Activated CD4-positive, alpha-beta T cell treated with anti-CD3 and anti-CD28 coated beads for 36 hours (primary cell): ENCODE measurements at places on chromosomes 4 and X. TPM values are rescaled to one million over a fixed set of nuclear protein-coding genes. Genes with fewer than 3 reads are reported as not detected.

Gene NIPAL1
- total RNA-seq, result 1.6 TPM

Gene MAGEE1
- 4.0 TPM for total RNA-seq

Gene SRPX
- total RNA-seq, result not detected

Gene MAGEB10
- not detected for total RNA-seq

Gene EVC2
- total RNA-seq, result 0.48 TPM

Gene RHOXF2
- not detected for total RNA-seq

Gene SLC6A8
- 0.58 TPM for total RNA-seq

GRCh38 chrX:14546190-14546589 lies 16.9 kb downstream of the GLRA2 start:
- no peaks in the 10 kb centered on the region for H3K4me1 ChIP-seq
- no peak overlapping the region for H3K27ac ChIP-seq
- no peak overlapping the region for H3K4me3 ChIP-seq
- no peaks in the 10 kb centered on the region for H3K36me3 ChIP-seq

DNA sequence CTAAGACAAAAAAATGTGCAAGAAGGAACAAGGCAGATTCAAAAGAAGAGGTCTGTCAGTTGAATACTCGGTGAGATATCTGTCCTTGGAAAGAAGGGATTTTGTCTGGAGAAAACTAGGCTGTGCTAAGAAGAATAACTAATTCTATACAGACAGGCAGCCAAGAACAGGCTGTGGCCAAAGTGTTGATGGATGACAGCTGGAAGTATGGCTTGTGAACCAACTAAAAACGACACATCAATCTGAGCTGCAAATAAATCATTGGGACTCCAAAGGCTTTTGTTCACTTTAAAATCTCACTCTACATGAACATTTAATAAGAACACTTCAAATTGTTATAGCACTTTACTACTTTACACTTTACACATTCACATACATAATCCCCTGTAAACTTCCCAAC lies 70.5 kb upstream of the IGSF1 start:
- H3K27ac ChIP-seq, result no peak overlapping the region
- peaks cover 2% of the 10 kb centered on the region for H3K27me3 ChIP-seq
- no peaks in the 10 kb centered on the region for H3K36me3 ChIP-seq
- DNase-seq, result no peak
- no peaks in the 10 kb centered on the region for H3K4me1 ChIP-seq

DNA sequence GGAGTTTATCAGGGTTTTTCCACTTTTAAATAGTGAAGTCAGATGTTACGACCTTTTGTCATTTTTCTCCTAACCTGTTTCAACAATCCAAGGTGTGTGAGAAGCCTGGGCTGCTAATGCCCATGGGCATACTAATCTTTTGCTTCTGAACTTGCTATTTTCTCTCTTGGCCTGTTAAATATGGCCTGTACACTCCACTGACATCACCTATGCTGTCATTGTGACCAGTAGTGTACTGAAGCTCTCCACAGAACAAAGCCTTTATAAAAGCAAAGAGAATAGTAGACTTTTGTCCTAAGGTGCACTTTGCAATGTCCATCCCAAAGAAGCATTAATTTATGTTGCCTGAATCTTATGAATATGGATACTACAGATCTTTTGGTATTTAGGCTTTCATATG lies 1490.5 kb downstream of the STIM2 start:
- H3K4me3 ChIP-seq, result no peak overlapping the region
- DNase-seq, result no peak
- no peaks in the 10 kb centered on the region for H3K36me3 ChIP-seq
- no peaks in the 10 kb centered on the region for H3K27me3 ChIP-seq
- no peaks in the 10 kb centered on the region for H3K4me1 ChIP-seq

- DNase-seq, result no peak
- H3K27me3 ChIP-seq, result no peaks in the 10 kb centered on the region
- H3K4me3 ChIP-seq, result no peak overlapping the region
- H3K4me1 ChIP-seq, result no peaks in the 10 kb centered on the region
- peaks cover 18% of the 10 kb centered on the region for H3K36me3 ChIP-seq
- no peak overlapping the region for H3K27ac ChIP-seq
Measured at GRCh38 chr4:39821951-39822350, 124.0 kb downstream of the UBE2K start.

DNA sequence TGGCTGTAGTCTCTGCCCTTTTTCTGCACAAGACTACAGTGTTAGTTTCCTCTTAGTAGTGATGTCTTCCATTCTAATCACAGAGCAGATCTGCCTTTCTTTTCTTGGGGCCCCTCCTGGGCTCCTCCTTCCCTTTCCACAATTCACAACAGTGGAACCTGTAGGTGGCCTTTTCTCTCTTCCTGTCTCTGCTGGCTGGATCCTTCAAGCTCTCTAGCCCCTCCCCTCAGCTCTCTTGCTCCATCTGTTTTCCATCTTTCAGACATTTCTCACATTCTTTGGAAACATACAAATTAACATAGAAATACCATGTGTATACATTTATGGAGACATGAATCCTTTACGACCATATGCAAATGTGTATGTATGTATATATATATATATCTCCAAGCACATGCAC lies 304 bp upstream of the SPIN2A start:
- no peak overlapping the region for H3K4me3 ChIP-seq
- no peaks in the 10 kb centered on the region for H3K27me3 ChIP-seq
- no peak overlapping the region for H3K27ac ChIP-seq
- no peak for DNase-seq
- H3K36me3 ChIP-seq, result no peaks in the 10 kb centered on the region

GRCh38 chrX:1851527-1851926 lies 236.7 kb downstream of the ASMT start:
- no peak for DNase-seq
- H3K4me3 ChIP-seq, result no peak overlapping the region
- no peak overlapping the region for H3K27ac ChIP-seq
- no peaks in the 10 kb centered on the region for H3K36me3 ChIP-seq

DNA sequence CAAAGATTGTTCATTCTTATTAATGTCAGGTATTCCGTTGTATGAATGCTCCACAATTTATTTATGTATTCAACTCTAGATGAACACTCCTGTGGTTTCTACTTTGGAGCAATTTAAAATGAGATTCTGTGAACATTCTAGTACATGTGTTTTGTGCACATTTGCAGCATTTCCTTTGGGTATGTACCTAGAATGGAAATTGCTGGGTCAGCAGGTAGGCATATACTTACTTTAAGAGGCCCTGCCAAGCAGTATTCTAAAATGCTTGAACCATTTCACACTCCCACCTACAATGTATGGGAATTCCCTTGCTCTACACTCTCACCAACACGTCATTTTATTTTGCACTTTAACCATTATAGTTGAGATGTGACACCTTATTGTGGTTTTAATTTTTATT lies 59.4 kb upstream of the MAGEB2 start:
- H3K4me3 ChIP-seq, result no peak overlapping the region
- no peaks in the 10 kb centered on the region for H3K36me3 ChIP-seq
- no peak for DNase-seq
- no peaks in the 10 kb centered on the region for H3K27me3 ChIP-seq
- no peaks in the 10 kb centered on the region for H3K4me1 ChIP-seq

DNA sequence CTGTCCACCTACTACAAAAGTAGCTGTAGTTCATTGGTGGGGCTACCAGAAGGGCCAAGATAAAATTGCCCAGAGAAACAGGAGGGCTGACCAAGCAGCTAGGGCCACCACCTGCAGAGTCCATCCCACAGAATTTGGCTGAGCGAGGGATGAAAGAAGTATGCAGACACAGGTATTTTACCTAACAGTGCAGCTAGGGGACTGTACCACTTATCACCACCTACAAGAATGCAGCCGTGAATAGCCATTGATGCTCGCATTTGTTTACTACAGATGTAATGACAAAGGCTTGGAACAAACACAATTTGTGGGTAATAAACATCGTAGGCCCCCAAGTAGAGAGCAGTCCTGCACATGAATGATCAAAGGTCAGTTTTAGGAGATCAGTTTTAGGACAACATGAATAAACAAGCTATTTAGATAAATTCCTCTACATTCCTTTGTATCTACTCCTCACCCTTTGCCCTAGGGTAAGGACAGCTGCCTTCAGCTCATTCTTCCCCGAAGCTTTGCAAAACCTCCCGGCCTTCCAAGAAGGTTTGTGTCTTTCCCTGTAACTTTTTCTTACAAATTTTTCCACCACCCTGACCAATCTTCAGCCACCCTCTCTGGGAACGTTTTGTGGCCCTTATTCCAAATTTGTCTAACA lies 49.5 kb downstream of the ZNF718 start:
- no peaks in the 10 kb centered on the region for H3K4me1 ChIP-seq
- H3K4me3 ChIP-seq, result no peak overlapping the region
- peaks cover 60% of the 10 kb centered on the region for H3K36me3 ChIP-seq
- no peaks in the 10 kb centered on the region for H3K27me3 ChIP-seq
- no peak for DNase-seq

GRCh38 chr4:17761062-17761461 lies 20.4 kb downstream of the FAM184B start:
- H3K36me3 ChIP-seq, result peaks cover under 1% of the 10 kb centered on the region
- H3K4me1 ChIP-seq, result peaks cover 8% of the 10 kb centered on the region
- H3K27ac ChIP-seq, result no peak overlapping the region
- H3K4me3 ChIP-seq, result no peak overlapping the region

DNA sequence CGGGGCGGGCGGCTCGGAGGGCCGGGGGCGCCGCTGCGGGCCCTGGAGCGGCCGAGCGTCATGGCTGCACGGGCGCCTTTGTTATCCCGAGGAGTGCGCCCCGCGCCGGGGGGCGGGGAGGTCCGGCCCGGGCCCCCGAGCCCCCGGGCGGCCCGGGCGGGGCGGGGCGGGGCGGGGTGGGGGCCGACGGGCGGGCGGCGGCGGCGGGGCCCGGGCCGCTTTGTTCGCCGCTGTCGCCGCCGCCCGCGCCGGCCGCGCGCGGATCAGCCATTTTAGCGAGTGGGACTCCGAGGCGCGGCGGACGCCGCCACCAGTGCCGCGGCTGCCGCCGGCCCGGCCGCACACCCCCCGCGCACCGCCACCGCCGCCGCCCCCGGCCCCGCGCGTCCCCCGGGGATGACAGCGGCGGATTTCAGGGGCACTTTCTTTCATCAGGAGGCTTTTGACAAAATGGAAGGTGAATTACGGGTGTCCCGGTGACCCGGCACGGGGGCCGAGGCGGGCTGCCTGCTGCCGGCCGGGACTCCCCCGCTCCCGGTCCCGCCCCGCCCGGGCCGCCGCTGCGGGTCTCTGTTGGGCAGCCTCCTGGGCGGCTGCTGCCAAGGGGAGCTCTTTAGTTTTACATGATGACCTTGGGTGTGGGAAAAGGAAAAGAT lies 1.2 kb downstream of the HMGB3 start:
- peak; percentile 28 for DNase-seq
- H3K4me1 ChIP-seq, result peaks cover 4% of the 10 kb centered on the region
- H3K27me3 ChIP-seq, result peaks cover 16% of the 10 kb centered on the region
- H3K27ac ChIP-seq, result peak overlapping the region; percentile 29

- no peak overlapping the region for H3K27ac ChIP-seq
- no peaks in the 10 kb centered on the region for H3K36me3 ChIP-seq
- peaks cover 10% of the 10 kb centered on the region for H3K27me3 ChIP-seq
- no peak for DNase-seq
- H3K4me3 ChIP-seq, result no peak overlapping the region
- H3K4me1 ChIP-seq, result no peaks in the 10 kb centered on the region
Measured at GRCh38 chr4:112751447-112751846, 114.5 kb downstream of the LARP7 start.

DNA sequence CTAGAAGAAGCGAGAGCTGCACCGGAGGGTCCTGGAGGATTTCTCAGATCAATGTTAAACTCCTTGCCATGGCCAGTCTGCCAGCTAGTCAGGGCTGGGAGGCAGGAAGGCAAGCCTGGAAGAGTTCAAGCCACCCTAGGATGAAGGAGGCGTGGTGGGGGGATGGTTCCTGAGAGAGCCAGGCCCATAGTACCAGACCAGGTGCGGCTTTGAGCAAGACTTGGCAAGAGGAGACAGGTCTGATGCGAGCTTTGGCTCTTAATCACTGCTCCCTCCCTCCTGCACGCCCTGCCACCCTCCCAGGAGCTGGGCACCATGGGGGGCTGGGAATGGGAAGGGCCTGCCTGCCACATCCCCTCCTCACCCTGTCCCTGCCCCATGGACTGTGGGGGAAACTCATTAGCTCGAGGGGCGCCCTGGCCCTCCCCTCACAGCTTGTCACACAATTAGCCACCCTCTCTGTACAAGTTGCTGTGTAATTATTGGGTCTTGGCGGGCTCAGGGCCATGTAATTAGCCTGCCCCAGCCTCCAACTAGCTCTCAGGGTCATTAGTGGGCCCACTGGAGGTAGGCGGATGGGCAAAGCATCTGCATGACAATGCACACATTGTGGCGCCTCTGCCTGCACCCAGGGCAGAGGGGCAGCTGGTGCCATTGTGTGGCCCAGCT lies 50.3 kb downstream of the EFNB1 start:
- H3K27ac ChIP-seq, result no peak overlapping the region
- no peak for DNase-seq
- H3K36me3 ChIP-seq, result no peaks in the 10 kb centered on the region
- H3K4me1 ChIP-seq, result no peaks in the 10 kb centered on the region
- no peaks in the 10 kb centered on the region for H3K27me3 ChIP-seq
- H3K4me3 ChIP-seq, result no peak overlapping the region

- H3K27me3 ChIP-seq, result peaks cover 25% of the 10 kb centered on the region
- H3K27ac ChIP-seq, result no peak overlapping the region
- no peaks in the 10 kb centered on the region for H3K36me3 ChIP-seq
- DNase-seq, result no peak
- H3K4me3 ChIP-seq, result no peak overlapping the region
- peaks cover 10% of the 10 kb centered on the region for H3K4me1 ChIP-seq
Measured at GRCh38 chr4:6342530-6343293, 73.1 kb downstream of the WFS1 start.

DNA sequence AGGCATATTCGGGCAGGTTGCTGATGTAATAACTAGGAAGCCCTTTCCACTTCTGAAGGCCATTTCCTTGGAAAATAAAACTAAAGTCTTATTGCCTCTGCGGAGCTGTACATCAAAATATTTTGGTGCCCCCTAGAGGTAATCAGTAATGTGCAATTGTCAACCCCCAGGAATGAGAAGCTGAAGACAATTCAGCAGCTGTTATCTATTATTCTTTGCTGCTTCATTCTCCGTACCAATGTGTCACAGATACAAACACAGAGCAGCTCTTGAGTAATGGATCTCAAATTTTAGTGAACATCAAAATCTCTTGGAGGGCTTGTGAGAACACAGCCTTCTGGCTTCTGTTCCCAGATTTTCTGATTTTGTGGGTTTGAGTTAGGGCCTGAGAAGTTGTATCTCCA lies 3.5 kb upstream of the SLIT2 start:
- no peak for DNase-seq
- H3K4me1 ChIP-seq, result peaks cover 7% of the 10 kb centered on the region
- H3K36me3 ChIP-seq, result no peaks in the 10 kb centered on the region
- no peak overlapping the region for H3K4me3 ChIP-seq

GRCh38 chr4:149280806-149281205 lies 534.8 kb downstream of the IQCM start:
- no peak overlapping the region for H3K4me3 ChIP-seq
- DNase-seq, result no peak
- no peak overlapping the region for H3K27ac ChIP-seq
- no peaks in the 10 kb centered on the region for H3K36me3 ChIP-seq
- no peaks in the 10 kb centered on the region for H3K27me3 ChIP-seq

GRCh38 chrX:48578661-48579128 lies 4.4 kb downstream of the RBM3 start:
- H3K4me1 ChIP-seq, result peaks cover 24% of the 10 kb centered on the region
- H3K27ac ChIP-seq, result peak overlapping the region; percentile 29
- peaks cover 44% of the 10 kb centered on the region for H3K36me3 ChIP-seq

GRCh38 chrX:129534816-129535578 lies 5.1 kb upstream of the OCRL start:
- no peak overlapping the region for H3K27ac ChIP-seq
- H3K36me3 ChIP-seq, result no peaks in the 10 kb centered on the region
- no peaks in the 10 kb centered on the region for H3K27me3 ChIP-seq
- DNase-seq, result no peak
- H3K4me1 ChIP-seq, result peaks cover 3% of the 10 kb centered on the region
